ENCODE measurements at places on chromosomes 3 and 15. TPM values are rescaled to one million over a fixed set of nuclear protein-coding genes. Genes with fewer than 3 reads are reported as not detected.

HRH1 gene
- total RNA-seq = 9.1 TPM

CYP8B1 gene
- not detected for total RNA-seq

P2RY14 gene
- not detected for total RNA-seq

GOLGA6L7 gene
- not detected for total RNA-seq

ARGFX gene
- total RNA-seq = not detected

FAM3D gene
- 3.0 TPM for total RNA-seq

CCRL2 gene
- 0.54 TPM for total RNA-seq

Measured in Calu3 (cell line).